ENCODE measurements at places on chromosomes 11 and 22.
A peak's percentile ranks its signal among the peaks of the same experiment; 100 is the strongest.

DNA sequence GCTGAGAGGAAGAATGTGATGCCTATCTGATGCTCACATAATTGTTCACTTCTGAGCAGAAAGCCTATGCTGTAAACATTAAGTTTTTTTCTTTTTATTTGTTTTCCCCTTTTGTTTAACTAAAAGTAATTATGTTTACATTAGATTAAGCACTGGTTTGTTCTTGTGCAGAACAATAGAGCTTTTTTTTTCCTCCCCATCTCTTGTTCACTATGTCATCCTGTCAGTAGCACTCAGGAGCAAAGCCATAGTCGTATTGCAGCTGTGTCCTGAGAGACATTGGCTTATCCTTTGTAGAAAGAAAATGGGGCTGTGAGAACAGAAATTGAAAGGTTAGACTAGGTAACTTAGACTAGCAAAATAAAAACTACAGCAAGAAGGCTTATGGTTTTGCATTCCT, 301.8 kb upstream of the RAG2 start:
- DNase-seq = no peak

GRCh38 chr11:93288767-93289166, 41.8 kb upstream of the DEUP1 start:
- no peak for DNase-seq

DNA sequence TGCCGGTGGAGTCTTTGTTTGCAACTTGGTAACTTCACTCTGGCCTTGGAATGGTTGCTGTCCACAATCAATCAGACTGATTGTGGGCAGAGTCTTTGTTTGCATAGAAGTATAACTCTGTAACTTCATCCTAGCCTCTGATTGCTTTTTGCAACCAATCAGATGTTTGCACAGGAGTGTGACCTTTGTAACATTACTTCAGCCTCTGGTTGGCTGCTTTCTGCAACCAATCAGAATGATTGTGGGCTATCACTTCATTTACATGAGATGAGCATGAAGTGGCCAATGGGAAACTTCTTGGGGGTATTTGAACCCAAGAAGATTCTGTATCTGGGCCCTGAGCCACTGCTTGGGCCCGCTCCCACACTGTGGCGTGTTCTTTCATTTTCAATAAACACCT, 79.6 kb upstream of the CLDN5 start:
- DNase-seq = no peak

GRCh38 chr11:11291041-11292015, 61.7 kb downstream of the CSNK2A3 start:
- no peak for DNase-seq

DNA sequence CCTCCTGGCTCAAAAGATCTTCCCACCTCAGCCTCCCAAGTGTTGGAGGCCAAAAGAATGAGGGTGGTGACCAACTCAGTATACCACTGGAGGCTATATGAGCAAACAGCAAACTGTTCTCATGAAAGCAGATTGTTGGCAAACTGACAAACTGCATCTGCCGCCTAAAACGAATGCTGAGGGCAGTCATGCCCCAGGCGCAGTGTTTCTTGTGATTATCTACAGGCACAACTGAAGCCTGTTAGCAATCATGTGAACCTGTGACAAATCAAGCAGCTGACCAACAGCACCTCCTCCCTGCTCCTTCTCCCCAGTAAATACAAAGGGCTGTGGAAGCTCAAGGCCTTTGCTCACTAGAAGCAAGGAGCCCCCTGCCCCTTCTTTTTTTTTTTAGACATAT, 47.8 kb downstream of the BTBD10 start:
- DNase-seq = no peak

- DNase-seq = no peak
Observed at GRCh38 chr11:61609980-61610366, 29.1 kb upstream of the SYT7 start.

DNA sequence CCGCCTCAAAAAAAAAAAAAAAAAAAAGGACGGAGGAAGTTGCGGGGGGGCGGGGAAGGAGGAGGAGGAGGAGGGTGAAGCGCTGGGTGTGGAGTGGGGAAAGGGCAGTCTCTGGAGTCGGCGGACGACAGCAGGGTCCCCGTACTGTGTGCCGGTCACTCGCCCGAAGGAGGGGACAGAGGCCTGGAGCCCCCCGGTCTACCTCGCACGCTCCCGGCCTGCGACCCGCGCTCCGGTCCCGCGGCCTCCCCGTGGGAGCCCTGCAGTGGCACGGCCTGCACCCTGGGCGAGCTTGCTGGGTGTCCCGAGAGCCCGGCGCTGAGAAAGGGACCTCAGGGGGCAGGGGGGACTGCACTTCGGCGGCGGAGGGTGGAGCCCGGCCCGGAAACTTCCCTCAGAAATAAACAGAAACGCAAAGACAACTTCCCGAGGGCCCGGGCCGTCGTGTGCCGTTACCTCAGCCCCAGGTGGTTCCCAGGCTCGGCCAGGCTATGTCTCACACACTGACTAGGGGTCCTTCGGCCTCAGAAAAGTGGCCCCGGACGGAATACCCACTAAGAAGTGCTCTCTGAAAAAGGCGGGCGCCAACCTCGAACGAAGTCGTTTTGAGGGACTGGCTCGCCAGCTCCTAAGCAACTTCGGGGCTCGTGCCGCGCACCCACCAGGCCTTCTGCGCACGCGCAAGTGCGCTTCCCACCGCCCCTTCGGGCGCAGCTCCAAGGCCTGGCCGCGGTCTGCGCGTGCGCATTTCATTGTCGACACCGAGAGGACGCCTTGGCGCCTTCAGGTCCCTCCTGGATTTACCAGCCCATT, at the start of gene MAJIN:
Gene MAJIN (minus strand): TSS at position 688 of the 813 bp plus-strand sequence. CDS start 12,703 bp downstream, outside the sequence.
- DNase-seq = no peak

GRCh38 chr22:39132871-39133524, 19.5 kb downstream of the CBX7 start:
- no peak for DNase-seq

DNA sequence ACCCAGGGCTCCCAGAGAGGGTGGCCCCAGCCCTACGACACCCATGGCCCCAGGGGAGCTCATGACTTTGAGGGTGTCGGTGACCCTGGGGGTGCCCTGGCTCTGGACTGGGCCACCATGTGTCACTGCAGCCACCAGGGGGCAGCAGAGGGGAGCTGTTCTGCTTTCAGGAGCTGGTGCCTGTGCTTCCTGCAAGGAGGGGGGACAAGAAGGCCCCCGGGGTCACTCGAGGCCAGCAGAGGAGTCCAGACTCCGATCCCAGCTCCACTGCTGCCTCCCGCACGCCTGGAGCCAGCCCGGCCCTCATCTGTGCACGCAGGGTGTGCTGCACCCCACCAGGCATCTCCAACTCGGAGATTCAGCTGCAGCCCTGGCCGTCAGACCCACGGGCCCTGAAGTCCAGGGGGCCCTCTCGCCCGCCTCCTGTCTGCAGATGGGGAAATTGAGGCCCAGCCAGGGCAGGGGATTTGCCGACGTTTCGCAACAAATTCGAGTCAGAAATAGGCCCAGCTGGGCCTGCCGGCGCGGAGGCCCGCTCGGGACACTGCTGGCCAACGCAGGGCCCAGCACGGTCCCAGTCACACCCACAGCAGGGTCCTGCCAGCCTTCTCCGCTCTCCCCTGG, 29.5 kb upstream of the WNT7B start:
- DNase-seq = peak; percentile 95

- DNase-seq = no peak
Observed at GRCh38 chr11:44219830-44220796, 89.8 kb downstream of the ALX4 start.

DNA sequence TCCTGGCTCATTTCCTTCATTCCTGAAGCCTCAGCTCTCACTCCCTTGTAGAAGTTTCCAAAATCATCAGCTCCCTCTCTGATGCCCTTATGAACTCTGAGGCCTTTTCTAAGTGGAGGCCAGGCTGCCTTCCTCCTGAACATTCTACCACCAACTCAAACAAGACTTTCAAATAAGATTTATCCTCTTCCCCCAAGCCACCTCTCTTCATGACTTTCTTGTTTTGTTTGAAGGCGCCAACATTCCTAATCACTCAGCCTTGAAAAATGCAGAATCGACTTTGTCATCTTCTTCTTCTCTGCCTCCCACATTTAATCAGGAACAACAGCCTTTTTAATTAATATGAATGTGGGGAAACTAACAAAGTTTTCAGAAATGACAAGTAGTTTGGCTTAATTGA, 927.9 kb downstream of the OPCML start:
- DNase-seq = no peak

DNA sequence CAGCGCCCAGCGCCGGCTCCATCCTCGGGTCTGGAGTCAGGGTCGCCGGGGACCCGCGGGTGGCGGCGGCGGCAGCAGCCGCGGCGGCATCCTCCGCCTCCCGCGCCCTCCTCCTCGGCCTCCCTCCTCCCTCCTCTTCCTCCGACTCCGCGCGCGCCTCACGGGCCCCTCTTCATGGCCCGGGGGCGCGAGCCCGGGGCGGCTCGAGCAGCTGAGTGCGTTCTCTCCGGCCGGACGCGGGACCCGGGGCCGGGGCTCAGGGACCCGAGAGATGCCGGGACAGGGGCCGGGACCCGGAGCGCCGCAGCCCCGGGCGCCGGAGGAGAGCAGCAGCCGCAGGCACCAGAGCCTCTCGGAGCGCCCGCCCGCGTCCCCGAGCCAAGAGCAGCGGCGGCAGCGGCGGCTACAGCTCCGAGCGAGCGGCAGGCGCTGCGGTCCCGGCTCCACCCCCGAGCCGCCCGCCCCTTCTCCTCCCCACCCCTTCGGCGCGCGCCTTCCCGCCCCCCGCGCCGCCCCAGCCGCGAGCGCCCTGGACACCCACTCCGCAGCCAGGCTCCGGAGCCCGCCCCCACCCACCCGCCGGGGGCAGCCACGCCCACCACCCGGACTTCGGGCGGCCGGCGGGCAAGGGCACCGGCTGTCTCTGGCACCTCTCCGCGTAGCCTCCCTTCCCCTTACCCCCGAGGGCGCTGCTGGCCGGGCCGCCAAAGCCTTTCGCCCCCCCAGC, at the start of gene CHST1:
Gene CHST1 (minus strand): TSS at position 417 of the 727 bp plus-strand sequence. CDS start 14,699 bp downstream, outside the sequence.
- DNase-seq = no peak

DNA sequence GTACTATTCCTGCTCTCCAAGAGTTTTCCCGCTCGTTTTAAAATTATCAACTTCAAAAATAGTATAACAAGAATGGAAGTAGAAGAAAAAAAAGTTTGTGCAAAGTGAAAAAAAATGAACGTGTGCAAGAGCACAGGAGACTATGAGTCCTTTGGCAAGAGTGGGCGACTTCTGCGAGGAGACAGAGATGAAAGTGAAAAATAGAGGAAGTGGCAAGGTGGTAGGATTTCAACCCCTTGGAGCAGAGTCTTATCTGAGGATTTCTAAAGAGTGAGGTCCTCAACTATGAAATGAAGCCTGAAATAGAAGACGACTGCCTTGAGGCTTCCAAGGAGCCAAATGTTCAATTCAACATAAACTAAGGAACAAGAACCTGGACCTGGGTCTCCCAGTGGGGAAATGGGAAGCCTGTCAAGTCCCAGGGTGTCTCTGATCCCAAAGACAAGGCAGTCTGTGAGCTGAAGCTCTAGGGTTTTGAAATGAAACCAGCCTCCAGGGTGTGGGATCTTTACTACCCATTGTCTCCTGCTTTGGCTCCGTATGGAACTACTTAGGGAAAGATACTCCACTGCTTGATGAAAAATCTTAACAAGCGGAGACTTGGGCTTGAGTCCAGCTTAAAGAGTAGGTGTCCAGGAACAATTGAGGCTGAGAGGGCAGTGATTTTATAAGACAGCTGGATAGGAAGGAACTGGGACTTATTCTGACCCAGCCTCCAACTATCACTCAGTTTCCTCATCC, 4.8 kb downstream of the P4HA3 start:
- no peak for DNase-seq

DNA sequence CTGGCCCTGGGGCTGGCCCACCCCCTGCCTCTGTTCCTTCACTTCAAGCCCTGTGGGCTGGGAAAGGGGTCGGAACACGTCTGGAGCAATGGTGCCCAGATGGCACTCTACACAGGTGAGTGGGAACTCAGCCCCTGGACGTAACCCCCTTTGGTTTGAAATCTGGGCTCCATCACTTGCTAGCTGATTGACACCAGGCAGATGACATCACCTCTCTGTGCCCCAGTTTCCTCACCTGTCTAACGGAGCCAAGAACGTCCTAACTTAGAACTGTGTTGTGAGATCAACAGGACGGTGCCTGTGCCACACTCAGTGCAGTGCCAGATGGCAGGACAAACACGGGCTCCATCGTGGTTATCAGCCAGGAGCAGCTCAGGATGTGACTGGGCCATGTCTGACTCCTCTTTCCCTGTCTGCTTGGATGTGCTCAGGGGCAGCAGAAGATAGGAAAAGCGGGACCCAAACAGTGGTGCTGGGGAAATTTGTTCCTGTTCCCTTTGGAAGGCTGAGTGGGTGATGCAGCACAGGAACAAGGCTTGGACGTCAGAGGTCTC, 24.4 kb downstream of the NPTXR start:
- DNase-seq = no peak

DNA sequence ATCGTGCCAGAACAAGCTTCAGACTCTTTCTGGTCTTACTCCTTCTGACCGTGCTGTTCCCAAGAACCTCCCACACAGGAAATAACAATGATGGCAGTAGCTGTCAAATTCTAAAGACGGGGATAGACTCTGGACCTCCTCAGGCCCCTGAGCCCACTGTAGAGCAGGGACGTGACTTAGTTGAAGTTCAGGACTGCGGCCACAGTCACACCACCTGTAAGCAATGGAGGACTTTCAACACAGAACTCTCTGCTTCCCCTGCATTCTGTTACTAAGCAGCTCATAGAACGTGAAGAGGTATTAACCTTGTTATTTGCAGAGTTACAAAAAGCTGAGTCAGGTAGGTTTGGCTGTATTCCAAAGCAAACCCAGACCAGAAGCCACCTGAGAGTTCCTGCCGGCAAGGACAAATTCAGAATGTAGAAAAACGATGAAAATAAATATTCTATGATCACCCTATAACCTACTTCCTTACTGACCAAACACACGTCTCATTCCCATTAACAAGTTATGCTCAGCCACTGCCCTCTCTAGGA, 12.7 kb downstream of the TMEM45B start:
- no peak for DNase-seq

- no peak for DNase-seq
Observed at GRCh38 chr11:113529606-113530005, 54.4 kb upstream of the DRD2 start.

DNA sequence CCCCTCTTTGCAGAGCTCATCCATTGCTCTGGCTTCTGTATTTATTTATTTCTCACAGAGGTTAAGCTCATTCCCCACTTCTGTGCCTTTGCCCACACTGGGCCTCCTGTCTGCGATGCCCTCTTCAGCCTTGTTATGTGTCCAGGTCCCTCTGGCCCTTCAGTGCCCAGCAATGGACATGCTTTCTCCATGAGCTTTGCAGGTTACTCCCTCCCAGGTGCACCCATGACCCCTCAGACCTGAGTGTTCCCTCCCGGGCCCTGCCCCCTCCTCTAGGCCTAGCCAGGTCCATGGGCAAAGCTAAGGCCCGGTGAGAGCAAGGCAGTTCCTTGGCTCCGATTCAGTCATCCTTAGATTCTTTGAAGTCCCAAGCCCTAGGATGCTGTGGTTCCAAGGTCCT, 17.5 kb upstream of the ARHGEF17 start:
- no peak for DNase-seq

GRCh38 chr22:17980638-17981051, 43.7 kb downstream of the MICAL3 start:
- DNase-seq = no peak
